Bronchial epithelial cell (primary cell): ENCODE measurements at places on chromosomes 12 and 14.
A peak's percentile ranks its signal among the peaks of the same experiment; 100 is the strongest.

GRCh38 chr14:76564471-76565422 is 188.8 kb downstream of the ESRRB start:
- DNase-seq, result no peak

- no peak for DNase-seq
Measured at GRCh38 chr14:99598774-99599173, 5.2 kb downstream of the CCDC85C start.

- DNase-seq, result no peak
Measured at GRCh38 chr12:2963154-2963759, 4.1 kb downstream of the TEAD4 start.

GRCh38 chr12:100857971-100858370 is 63.4 kb downstream of the ANO4 start:
- DNase-seq, result peak; percentile 73

- peak; percentile 35 for DNase-seq
Measured at GRCh38 chr12:120944645-120945217, 33.6 kb upstream of the HNF1A start.

DNA sequence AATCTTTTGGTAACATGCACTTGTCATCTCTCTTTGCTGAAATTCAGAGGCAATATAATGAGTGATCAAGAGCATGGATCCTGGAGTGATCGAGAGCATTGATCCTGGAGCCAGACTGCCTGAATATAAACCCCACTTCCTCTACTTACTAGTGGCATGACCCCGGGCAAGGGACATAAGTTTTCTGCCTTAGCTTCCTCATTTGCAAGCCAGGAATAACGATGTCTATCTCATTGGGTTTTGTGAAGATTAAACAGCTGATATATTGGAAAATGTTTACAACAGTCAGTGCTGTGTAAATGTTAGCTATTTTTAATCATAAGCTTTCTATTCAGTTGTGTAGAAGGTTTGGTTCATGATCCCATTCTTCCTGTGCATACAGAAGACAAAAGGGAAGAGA is 2.4 kb upstream of the CSRNP2 start:
- DNase-seq, result no peak

- no peak for DNase-seq
Measured at GRCh38 chr12:46554460-46554859, 181.9 kb upstream of the SLC38A2 start.

GRCh38 chr14:77046721-77047120 is 18.2 kb upstream of the IRF2BPL start:
- DNase-seq, result no peak

DNA sequence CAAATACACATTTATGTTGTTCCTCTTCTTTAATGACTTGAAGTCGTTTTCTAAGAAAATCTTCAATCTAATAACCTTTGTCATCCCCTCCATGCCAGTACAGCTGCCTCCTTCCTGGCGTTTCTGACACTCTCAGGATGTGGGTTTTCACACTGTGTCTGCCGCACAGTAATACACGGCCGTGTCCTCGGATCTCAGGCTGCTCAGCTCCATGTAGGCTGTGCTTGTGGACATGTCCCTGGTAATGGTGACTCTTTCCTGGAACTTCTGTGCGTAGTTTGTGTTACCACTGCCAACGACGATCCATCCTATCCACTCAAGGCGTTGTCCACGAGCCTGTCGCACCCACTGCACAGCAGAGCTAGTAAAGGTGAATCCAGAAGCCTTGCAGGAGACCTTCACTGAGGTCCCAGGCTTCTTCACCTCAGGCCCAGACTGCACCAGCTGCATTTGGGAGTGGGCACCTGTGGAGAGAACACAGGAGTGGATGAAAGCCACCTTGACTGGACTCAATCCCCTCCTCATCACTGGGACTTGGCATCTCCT is 1095.9 kb downstream of the TMEM121 start:
- no peak for DNase-seq

- peak; percentile 51 for DNase-seq
Measured at GRCh38 chr12:50215033-50215432, 47.9 kb upstream of the CERS5 start.

DNA sequence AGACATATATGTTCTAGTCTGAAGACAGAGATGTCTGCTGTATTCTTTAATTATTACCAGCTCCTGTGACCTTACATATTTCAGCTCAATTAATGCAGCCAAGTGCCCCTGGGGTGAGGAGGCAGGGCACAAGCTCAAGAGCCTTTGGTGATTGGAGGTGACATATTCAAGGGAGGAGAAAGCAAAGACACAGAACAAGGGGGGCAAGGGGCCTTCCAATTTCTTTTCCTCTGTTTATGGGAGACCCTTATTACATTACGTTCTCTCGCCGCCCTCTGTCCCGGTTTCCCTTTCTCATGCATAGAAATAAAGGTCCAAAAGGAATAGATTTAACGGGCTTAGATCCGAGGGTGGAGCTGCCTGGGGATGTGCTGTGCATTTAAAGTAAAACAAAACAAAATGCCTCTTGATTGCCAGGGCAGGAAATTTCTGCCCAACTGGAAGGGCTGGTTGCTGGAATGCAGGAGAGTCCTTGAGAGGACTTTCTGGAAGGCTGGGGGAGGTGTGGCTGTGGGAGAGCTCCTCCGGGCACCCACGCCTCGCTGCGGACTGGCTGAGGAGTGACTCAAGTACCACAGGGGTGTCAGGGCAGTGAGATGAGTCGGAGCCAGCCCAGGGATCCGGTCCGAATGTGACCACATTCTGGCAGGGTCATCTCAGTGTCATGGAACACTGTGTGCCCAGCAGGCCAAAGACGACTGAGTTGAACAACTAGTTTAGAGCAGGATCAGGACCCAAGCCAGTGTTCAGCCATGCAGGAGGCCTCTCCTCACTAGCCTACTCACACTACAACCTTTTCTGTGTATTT is 32.1 kb upstream of the GSG1 start:
- DNase-seq, result peak; percentile 88

DNA sequence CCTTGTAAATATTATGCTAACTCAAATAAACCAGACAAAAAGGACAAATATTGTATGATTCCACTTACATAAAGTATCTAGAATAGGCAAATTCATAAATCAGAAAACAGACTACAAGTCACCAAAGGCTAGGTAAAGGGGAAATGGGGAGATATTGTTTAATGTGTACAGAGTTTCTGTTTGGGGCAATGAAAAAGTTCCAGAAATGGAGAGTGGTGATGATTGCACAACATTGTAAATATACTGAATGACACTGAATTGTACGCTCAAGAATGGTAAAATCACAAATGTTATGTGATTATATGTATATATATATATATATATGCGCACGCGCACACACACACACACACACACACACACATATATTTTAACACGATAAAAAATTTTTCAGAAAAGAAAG is 182.5 kb downstream of the SLC2A13 start:
- DNase-seq, result no peak
